ENCODE measurements at places on chromosomes 4 and X. TPM values are rescaled to one million over a fixed set of nuclear protein-coding genes. Genes with fewer than 3 reads are reported as not detected.

DNA sequence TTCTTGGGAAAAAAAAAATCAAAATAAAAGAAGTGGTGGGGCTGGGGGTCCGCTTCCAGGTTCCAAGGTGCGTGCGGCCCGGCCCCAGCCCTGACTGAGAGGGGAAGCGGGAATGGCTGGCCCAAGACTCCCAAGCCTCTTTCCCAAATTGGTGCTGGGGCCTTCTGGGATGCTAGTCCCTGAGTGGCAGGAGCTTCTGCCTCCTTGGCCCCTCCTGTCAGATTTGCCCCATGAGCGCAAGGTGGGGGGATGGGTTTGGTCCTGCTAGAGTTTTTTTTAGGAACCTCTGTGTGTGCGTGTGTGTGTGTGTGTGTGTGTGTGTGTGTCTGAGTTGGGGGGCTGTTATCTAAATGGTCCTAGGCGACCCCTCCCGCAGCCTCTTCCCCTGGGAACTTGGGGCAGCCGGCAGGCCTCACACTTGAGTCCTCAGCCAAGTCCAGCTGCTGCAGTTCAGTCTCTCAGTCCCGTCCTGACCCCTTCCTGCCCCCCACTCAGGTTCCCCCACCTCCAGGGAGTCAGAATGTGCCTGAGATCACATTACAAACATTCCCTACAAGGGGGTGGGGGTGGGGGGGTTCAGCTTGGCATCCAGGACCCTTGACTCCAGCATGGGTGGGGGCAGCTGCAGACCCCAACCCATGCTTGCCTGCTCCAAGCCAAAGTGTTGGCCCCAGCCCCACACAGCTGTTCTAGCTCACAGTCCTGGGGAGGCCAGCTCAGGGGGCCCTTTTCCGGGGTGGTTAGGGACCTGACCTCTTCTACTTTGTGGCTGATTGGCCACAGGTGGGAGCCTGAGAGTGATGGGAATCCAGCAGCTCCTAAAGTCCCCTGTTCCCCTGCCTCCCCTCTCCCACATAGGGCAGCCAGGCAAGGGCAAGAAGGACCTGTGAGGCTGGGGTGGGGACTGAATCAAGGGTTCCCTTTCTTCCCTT is 4.0 kb downstream of the EFNB1 start:
- no peak overlapping the region for H3K27ac ChIP-seq
- no peaks in the 10 kb centered on the region for H3K27me3 ChIP-seq
- H3K36me3 ChIP-seq: no peaks in the 10 kb centered on the region
- H3K4me3 ChIP-seq: peak overlapping the region; percentile 88
- no peak for DNase-seq
- no peaks in the 10 kb centered on the region for H3K4me1 ChIP-seq

DNA sequence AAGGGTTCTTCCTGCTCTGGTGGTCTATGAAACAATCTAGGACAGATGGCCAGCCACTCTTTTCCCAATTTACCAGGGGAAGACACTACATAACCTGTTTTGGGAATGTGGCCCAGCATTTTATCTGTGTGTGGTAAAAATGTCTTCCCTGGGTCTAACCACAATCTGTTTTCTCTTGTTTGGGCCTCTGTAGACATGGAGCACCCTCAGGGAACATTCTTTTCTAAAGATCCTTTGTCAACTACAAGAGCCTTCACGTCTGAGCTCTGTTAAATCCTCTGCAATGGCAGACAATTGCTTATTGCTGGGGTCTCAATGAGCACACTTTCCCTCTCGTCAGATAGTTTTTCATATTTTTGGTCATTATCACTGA is 35.5 kb downstream of the PLAC1 start:
- peaks cover 6% of the 10 kb centered on the region for H3K4me1 ChIP-seq
- H3K27me3 ChIP-seq: no peaks in the 10 kb centered on the region
- DNase-seq: no peak
- no peak overlapping the region for H3K27ac ChIP-seq
- no peak overlapping the region for H3K4me3 ChIP-seq
- no peaks in the 10 kb centered on the region for H3K36me3 ChIP-seq

DNA sequence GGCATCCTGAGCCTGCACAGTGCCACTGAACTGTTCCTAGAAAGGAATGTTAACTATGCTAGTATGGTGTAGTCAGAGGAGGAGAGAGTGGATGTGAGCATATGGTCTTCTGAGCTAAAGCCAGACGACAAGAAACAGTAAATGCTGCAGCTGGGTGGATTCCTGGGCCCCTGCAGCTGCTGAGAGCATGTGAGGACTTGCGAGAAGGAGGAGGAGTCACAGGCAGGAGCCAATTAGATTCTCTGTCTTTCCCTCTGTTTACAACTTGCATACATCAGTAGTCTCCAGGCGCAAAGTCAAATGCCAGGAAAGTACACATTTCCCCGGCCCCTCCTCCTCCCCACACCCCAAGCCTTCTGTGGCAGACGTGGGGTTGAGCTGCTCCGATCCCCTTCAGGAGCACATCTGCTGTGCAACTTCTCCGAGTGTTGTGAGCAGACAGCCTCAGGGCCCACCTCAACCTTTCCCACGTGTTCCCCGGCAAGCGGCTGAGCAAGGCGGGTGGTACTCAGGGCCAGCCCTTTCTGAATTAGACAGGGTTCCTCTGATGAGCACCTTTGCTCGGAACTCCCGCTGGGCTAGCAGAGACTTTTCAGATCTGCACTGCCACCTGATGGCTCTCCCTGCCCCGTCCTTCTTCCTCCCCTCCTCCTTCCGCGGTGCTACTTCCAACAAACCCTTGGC is 108.7 kb upstream of the ATP6AP2 start:
- peaks cover 18% of the 10 kb centered on the region for H3K4me1 ChIP-seq
- peak; percentile 86 for DNase-seq
- H3K36me3 ChIP-seq: no peaks in the 10 kb centered on the region
- peak overlapping the region; percentile 49 for H3K27ac ChIP-seq

- H3K4me1 ChIP-seq: no peaks in the 10 kb centered on the region
- DNase-seq: no peak
- H3K27ac ChIP-seq: no peak overlapping the region
- no peaks in the 10 kb centered on the region for H3K36me3 ChIP-seq
- H3K4me3 ChIP-seq: no peak overlapping the region
Measured at GRCh38 chrX:115525486-115525885, 35.5 kb upstream of the PLS3 start.

- DNase-seq: no peak
- no peaks in the 10 kb centered on the region for H3K4me1 ChIP-seq
- H3K27ac ChIP-seq: no peak overlapping the region
- no peaks in the 10 kb centered on the region for H3K27me3 ChIP-seq
- H3K4me3 ChIP-seq: no peak overlapping the region
- H3K36me3 ChIP-seq: no peaks in the 10 kb centered on the region
Measured at GRCh38 chr4:54526560-54526959, 131.2 kb upstream of the KIT start.

GRCh38 chr4:70703619-70704214 is 15.4 kb downstream of the UTP3 start:
- DNase-seq: peak; percentile 38
- peaks cover 11% of the 10 kb centered on the region for H3K4me1 ChIP-seq
- H3K27ac ChIP-seq: peak overlapping the region; percentile 93
- no peaks in the 10 kb centered on the region for H3K36me3 ChIP-seq

DNA sequence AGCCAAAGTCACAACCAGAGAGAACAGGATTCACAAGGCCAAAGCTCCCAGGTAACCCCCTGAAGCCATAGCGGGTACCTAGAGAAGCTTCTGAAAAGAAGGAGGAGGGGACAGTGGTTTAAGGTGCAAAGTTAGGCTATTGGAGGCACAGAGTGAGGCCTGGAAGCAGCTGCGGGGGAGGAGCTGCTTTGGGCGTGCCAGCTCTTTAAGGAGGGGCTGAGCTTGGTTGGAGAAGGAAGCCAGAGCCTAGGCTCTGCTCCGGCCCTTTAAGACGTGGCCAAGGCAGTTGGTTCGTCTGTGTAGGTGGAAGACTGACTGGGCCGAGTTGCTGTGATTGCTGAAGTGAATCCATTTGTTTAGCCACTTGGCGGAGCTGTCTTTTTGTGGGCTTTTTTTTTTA is 1.5 kb downstream of the KLF8 start:
- DNase-seq: peak; percentile 14
- no peaks in the 10 kb centered on the region for H3K27me3 ChIP-seq
- H3K36me3 ChIP-seq: no peaks in the 10 kb centered on the region
- H3K4me3 ChIP-seq: peak overlapping the region; percentile 11
- H3K4me1 ChIP-seq: no peaks in the 10 kb centered on the region

DNA sequence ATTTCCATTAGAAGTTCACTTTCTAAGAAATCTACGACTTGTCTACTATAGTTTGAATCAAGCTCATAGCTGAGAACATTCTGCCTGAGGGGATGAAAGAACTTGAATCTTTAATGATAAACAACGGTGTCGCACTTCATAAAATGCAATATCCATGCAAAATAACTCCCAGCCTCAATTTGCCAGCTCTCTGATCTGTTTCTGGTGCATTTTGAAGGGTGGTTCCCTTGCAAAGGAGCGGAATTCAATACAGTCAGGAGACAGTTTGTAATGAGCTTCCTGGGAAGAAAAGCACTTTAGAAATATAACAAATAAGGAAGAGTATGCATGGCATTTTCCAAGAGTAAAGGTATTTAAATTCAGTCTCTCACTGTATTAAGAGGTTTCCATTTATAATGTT is 80.0 kb downstream of the PCYT1B start:
- H3K4me3 ChIP-seq: no peak overlapping the region
- DNase-seq: no peak
- H3K27ac ChIP-seq: no peak overlapping the region
- no peaks in the 10 kb centered on the region for H3K4me1 ChIP-seq
- no peaks in the 10 kb centered on the region for H3K27me3 ChIP-seq

DNA sequence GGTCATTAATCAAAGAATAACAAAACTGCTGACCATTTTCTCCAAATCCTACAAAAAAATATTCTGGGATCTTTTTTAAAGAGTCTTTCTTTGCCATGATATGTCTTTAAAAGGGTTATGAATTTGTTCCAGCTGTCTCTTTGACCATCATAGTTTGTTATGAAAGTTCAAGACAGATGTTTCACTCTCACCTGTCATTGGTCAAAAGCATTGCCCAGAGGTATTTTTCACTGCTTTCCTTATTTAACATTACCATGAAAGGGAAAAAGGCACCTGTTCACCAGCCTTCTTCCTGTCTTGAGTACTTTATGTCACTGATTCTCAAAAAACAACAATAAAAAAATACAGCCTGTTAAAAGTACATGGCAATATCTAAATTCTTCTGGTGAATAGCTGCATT is 643.8 kb downstream of the FAT4 start:
- no peak overlapping the region for H3K4me3 ChIP-seq
- H3K4me1 ChIP-seq: no peaks in the 10 kb centered on the region
- H3K27me3 ChIP-seq: no peaks in the 10 kb centered on the region
- no peaks in the 10 kb centered on the region for H3K36me3 ChIP-seq

DNA sequence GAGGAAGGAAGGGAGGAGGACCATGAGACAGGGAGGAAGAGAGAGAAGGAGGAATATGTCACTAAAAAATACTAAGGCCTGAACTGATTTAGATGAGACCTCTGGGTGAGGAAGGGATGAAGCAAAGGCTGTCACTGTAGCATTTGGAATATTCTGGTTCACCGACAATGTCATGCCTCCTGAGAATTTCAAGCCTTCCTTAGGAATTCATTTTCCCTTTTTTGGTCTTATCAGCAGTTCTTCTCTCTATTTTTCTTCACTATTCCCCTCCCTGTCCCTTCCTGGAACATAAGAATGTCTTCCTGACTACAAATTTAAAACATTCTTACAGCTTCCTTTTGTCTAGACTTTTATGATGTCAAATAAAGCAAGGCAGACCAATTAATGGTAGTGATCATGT is 527.8 kb downstream of the INPP4B start:
- H3K4me1 ChIP-seq: no peaks in the 10 kb centered on the region
- H3K4me3 ChIP-seq: no peak overlapping the region
- no peaks in the 10 kb centered on the region for H3K36me3 ChIP-seq
- DNase-seq: no peak

- no peaks in the 10 kb centered on the region for H3K27me3 ChIP-seq
- H3K36me3 ChIP-seq: no peaks in the 10 kb centered on the region
- H3K4me3 ChIP-seq: no peak overlapping the region
- DNase-seq: no peak
Measured at GRCh38 chr4:23083391-23083790, 390.7 kb downstream of the GBA3 start.

DNA sequence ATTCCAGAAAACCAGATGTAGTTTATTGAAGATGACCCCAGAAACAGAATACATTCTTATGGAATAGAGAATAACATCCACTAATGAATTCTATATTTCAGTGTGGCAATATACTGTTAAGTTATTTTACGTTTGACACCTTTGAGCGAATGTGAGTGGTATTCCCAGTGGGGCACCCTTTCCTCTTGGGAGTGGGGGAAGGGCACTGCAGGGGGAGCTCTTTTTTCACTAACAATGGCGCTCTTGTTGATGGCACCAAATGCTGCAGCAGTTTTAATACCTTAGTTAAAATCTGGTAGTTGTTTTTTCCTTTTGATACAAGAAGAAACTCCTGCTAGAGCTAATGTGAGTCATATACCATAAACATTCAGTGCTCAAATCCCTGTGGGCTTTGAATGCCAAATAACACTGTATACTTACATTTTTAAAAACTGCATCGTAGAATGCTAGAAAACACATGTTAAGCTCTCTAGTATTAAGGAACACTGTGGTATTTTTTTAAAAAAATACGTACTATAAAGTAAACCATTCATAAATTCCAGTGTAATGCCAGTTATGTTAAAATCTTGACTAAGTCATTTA is 178.5 kb downstream of the DCHS2 start:
- H3K4me3 ChIP-seq: no peak overlapping the region
- DNase-seq: no peak
- H3K27me3 ChIP-seq: no peaks in the 10 kb centered on the region
- no peaks in the 10 kb centered on the region for H3K4me1 ChIP-seq
- no peaks in the 10 kb centered on the region for H3K36me3 ChIP-seq
- no peak overlapping the region for H3K27ac ChIP-seq

- DNase-seq: no peak
- no peaks in the 10 kb centered on the region for H3K36me3 ChIP-seq
- H3K27me3 ChIP-seq: no peaks in the 10 kb centered on the region
- no peak overlapping the region for H3K27ac ChIP-seq
- H3K4me1 ChIP-seq: no peaks in the 10 kb centered on the region
Measured at GRCh38 chr4:69096810-69097209, 536 bp downstream of the UGT2B7 start.

- H3K4me3 ChIP-seq: no peak overlapping the region
- H3K4me1 ChIP-seq: no peaks in the 10 kb centered on the region
- H3K36me3 ChIP-seq: no peaks in the 10 kb centered on the region
- no peak overlapping the region for H3K27ac ChIP-seq
- H3K27me3 ChIP-seq: no peaks in the 10 kb centered on the region
Measured at GRCh38 chrX:41932885-41933284, 9.5 kb upstream of the CASK start.

The VEGFD gene
- total RNA-seq: 0.53 TPM

The NAP1L2 gene
- total RNA-seq: 8.8 TPM

The VEGFC gene
- 4.3 TPM for total RNA-seq

The ZAR1 gene
- total RNA-seq: not detected

The PDZD4 gene
- 5.8 TPM for total RNA-seq

The CASK gene
- 40.0 TPM for total RNA-seq

The DGAT2L6 gene
- not detected for total RNA-seq

The SCML2 gene
- total RNA-seq: 6.1 TPM

The TEX13D gene
- not detected for total RNA-seq

The PLAC1 gene
- 0.99 TPM for total RNA-seq

The GUCY1A1 gene
- 123 TPM for total RNA-seq

All from cardiac muscle cell (in vitro differentiated cells and primary cell).